ENCODE measurements at places on chromosomes 4 and X. TPM values are rescaled to one million over a fixed set of nuclear protein-coding genes. Genes with fewer than 3 reads are reported as not detected.

The NHSL2 gene
- 6.4 TPM for total RNA-seq

The RBM3 gene
- 195 TPM for total RNA-seq

The MAP9 gene
- 21.5 TPM for total RNA-seq

The SPRY1 gene
- total RNA-seq = 79.4 TPM

The SLC10A4 gene
- total RNA-seq = not detected

The LNX1 gene
- total RNA-seq = 30.9 TPM

The SMIM10 gene
- 2.4 TPM for total RNA-seq

The ARHGAP36 gene
- total RNA-seq = not detected

The CITED1 gene
- total RNA-seq = 1.7 TPM

The SLC25A14 gene
- total RNA-seq = 1.2 TPM

The DGAT2L6 gene
- not detected for total RNA-seq

The EXOC1L gene
- total RNA-seq = not detected

The BEND2 gene
- total RNA-seq = not detected

GRCh38 chrX:102077426-102077825 lies 48.1 kb upstream of the TCEAL2 start:
- DNase-seq = no peak

DNA sequence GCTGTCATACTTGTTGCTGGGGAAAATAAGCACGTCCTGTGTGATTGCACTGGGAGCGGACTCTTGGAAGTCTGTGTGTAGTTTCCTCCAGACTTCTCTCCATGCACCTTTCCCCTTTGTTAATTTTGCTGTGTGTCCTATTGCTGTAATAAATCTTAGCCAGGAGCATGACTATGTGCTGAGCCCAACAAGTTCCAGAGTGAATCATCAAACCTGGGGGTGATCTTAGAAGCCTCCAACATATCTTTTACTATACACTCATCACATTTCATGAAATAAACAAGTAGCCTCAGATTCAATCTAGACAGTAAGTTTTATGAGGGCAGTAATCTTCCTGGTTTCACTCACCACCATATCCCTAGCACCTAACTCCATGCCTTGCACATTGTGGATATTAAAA lies 43.3 kb upstream of the FGF13 start:
- DNase-seq = no peak

- DNase-seq = no peak
These were observed 1.0 kb downstream of the RPL36A start for GRCh38 chrX:101391831-101392230.

GRCh38 chrX:13334491-13334890 lies 14.6 kb upstream of the ATXN3L start:
- DNase-seq = no peak

DNA sequence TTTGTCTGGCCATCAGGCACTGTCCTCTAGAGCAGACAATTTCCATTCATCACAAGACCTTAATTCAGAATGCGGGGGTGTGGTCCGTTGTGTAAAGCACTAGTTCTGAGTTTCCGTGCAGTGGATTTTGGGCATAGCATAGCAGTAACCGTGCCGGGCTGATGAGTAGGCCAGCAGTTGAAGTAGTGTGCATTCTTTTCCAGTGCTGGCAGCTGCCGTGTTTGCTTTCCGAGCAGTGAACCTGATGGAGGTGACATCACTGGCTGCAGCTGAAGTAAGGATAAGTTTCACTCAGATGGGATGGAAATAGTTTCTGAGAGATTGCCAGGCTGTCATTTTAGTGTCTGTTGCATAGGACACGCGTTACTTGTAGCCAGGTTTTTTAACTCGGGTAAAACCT lies 107.0 kb upstream of the STIM2 start:
- DNase-seq = no peak

DNA sequence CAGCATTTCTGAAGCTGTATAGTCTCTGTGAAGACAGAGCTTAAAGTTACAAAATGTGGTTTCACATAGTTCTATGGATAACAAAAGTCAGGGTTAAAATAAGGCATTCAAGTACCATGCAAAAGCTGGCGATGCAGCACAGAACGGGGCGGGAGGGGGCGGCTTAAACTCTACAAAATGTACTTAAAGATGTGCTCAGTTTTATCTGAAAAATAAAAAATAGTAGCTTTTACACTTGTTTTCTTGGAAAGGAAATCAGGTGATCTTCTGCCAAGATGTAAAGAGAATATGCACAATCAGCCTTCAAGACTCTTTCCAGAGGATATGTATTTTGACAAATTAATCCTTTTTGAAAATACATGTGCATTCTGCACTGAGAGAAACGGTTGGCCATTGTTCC lies 301.7 kb upstream of the EMCN start:
- no peak for DNase-seq

- DNase-seq = no peak
These were observed 15.6 kb downstream of the XPNPEP2 start for GRCh38 chrX:129754056-129755024.

DNA sequence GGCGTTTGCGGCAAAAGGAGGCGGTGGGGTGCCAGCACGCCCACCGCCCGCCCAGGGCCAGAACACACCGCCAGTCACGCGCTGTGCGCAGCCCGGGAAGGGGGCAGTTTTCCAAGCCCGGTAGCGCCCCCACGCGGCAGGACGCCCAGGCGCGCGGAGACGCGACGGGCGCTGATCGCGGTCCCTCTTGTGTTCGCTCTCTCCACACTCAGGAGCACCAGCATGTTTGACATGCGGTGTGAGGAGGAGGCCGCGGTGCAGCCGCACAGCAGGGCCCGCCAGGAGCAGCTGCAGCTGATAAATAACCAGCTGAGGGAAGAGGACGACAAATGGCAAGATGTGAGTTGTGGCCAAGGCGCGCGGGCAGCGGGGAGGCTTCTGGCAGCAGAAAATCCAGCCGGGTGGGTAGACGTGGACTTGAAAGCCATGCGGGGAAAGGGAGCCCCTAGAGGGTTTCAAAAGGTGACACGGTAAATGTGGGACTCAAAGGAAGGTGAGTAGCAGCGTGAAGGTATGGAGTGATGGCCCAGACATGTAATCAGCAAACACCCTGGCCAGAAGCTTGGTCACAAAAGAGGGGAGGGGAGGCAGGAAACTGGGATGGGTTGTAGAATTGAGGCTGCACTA lies 104.1 kb downstream of the PHOX2B start:
- peak; percentile 78 for DNase-seq

GRCh38 chr4:158461336-158461735 lies 60.3 kb upstream of the RXFP1 start:
- DNase-seq = no peak

GRCh38 chr4:143618811-143619210 lies 81.7 kb downstream of the FREM3 start:
- no peak for DNase-seq

- no peak for DNase-seq
These were observed 16.3 kb downstream of the RBMX2 start for GRCh38 chrX:130418066-130418465.

DNA sequence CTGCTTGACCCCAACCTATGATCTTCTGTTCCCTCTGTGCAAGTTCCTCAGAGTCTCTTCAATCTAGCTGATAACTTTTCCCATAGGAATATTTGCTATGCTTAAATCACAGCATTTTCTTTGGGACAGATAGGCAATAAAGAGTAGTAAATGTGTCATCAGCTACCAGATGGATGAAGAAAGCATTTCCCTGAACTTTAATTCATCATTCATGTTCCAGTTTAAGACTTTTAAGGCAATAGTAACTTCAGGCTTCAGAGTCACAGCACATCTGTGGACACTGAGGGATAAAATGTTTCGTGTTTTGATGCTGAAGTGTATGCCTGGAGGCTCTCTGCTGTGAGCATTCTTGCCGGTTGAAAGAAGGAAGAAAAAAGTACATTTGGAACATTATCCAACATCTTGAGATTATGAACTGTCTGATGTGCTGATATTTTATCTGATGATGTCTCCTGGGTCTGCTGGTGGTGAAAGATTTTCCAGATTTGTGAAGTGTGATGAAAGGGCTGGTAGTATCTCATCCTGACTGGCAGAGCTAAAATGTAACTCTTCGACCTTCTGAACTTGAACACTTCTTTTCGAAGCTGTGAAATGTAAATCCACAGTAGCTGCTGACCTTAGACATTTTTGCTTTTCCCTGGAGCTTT lies 133.7 kb downstream of the DCLK2 start:
- no peak for DNase-seq

DNA sequence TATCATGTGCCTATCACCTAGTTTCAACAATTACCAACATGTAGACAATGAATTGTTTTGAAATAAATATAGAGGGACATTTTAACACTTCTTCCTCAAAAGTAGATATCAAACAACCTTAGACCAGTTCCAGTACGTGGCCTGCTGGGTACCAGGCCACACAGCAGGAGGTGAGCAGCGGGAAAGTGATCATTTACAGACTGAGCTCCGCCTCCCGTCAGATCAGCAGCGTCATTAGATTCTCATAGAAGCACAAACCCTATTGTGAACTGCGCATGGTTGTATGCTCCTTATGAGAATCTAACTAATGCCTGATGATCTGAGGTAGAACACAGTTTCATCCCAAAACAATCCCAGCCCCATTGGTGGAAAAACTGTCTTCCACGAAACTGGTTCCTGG lies 6.5 kb downstream of the BBS7 start:
- DNase-seq = no peak

DNA sequence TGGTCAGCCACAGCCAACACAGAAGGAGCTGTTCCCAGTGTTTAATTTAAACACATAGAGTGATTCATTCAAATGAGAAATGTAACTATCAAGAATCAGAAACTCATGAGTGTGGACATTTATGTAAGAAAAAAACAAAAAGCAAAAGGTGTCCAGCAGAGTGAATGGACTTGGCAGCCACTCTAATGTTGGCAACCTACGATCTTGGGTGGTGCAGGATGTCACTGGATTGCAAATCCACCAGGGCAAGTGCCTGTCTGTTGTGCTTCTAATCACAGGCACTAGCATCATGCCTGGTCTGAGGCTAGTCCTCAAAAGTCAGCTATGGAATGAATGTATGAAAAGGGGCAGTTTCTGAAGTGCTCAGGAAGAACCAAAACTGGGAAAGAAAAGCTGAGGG lies 277.7 kb upstream of the CLNK start:
- DNase-seq = no peak

DNA sequence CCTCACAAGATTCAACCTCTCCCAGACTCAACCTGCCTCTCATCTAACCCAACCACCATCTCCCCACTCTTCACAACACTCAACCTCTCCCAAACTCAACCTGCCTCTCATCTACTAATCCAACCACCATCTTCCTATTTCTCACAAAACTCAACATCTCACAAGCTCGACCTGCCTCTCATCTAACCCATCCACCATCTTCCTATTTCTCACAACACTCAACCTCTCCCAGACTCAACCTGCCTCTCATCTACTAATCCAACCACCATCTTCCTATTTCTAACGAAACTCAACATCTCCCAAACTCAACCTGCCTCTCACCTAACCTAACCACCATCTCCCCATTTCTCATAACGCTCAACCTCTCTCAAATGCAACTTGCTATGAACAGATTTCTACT lies 29.8 kb downstream of the FAT1 start:
- DNase-seq = no peak

DNA sequence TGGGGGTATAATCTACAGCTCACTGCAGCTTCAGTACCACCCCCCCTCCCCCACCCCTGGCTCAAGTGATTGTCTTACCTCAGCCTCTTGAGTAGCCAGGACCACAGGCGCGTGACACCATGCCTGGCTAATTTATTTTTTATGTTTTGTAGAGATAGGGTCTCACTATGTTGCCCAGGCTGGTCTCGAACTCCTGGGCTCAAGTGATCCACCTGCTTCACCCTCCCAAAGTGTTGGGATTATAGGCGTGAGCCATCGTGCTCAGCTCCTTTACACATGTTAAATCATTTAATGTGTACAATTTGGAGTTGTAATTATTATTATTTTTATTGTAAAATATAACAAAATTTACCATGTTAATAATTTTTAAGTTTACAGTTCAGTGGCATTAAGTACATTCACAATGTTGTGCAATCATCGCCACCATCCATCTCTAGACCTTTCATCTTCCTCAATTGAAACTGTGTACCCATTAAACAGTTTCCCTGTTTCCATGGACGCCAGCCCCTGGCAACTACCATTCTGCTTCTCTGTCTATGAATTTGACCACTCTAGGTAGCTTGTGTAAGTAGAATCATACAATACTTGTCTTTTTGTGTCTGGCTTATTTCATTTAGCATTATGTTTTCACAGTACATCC lies 6.1 kb downstream of the SLAIN2 start:
- DNase-seq = no peak

DNA sequence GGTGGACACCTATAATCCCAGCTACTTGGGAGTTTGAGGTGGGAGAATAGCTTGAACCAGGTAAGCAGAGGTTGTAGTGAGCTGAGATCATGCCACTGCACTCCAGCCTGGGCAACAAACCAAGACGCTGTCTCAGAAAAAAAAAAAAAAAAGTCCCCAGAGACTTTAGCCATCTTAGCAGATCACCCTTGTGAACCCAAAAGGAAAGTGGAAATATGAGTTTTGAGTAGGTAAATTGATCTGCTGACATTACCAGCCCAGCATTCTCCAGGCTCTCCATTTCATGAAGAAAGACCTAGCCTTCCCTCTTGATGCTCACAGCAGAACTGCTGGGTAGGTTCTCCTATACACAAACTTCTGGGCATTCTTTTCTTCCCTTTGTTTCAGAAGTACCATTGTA lies 24.5 kb upstream of the HNRNPD start:
- no peak for DNase-seq

DNA sequence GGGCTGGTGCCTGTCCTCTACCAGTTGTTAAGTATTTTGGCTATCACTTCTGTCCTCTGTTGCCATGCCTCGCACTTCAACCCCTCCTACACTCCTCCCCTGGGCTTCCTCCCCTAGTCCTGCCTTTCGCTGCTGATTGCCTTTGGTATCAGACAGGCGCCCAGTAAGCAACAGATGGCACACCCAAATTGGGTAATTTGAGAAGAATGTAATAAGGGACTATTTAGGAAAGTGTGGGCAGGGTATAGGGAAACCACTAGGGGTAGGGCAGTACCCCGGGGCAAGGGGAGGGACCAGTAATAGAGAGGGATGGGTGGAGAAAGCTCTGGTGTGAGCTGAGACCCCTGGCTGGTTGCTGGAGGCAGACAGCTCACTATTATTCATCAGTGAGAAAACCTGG lies 172.7 kb upstream of the USP9X start:
- no peak for DNase-seq

DNA sequence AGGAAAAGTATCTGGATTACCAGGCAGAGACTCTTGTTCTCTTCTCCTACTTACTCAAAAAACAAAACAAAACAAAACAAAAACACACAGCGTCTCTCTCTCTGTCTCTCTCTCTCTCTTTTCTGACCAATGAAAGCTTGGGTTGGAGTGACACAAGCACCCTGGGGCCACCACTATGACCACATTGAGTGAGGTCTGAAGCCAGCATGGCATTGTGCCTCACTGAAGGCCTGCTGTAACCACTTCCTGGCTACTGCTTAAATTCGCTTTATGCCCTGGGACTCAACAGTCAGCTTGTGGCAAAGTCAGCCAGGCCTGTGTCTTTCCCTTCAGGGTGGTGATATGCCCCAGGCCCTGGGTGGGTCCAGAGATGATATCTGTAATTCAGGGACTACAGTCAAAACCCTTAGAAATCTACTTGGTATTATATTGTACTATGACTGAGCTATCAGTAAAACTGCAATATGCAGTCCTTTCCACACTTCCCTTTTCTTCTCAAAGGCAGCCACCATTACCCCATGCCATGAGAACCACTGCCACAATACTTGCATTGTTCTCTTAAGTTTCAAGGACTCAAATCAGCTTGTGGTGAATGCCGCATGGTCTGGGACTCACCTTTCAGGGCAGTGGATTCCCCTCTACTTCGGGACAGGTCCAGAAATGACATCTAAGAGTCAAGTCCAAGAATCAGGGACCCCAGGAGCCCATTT lies 606.8 kb upstream of the KLHL4 start:
- DNase-seq = no peak
